Mammary microvascular endothelial cell (primary cell): ENCODE measurements at places on chromosomes 4 and X. TPM values are rescaled to one million over a fixed set of nuclear protein-coding genes. Genes with fewer than 3 reads are reported as not detected.

The ARAF gene
- 40.9 and 44.1 TPM in 2 replicates for total RNA-seq

The CXCL9 gene
- total RNA-seq: not detected in 2 replicates

The GAGE2A gene
- not detected in 2 replicates for total RNA-seq

The FGF16 gene
- total RNA-seq: 0.98 and 1.9 TPM in 2 replicates

The SHISA3 gene
- 13.6 and 14.3 TPM in 2 replicates for total RNA-seq

The AFF2 gene
- total RNA-seq: 0.13 TPM in 1 of 2 replicates, not detected in the other

The BTC gene
- total RNA-seq: under 0.01 and 0.34 TPM in 2 replicates

The SH3RF1 gene
- total RNA-seq: 11.9 and 13.3 TPM in 2 replicates

The GNRHR gene
- total RNA-seq: not detected in 2 replicates

The TAF7L gene
- total RNA-seq: 1.00 and 1.1 TPM in 2 replicates

The FAM114A1 gene
- 94.5 and 109 TPM in 2 replicates for total RNA-seq
